ENCODE measurements at places on chromosomes 2 and 18.

DNA sequence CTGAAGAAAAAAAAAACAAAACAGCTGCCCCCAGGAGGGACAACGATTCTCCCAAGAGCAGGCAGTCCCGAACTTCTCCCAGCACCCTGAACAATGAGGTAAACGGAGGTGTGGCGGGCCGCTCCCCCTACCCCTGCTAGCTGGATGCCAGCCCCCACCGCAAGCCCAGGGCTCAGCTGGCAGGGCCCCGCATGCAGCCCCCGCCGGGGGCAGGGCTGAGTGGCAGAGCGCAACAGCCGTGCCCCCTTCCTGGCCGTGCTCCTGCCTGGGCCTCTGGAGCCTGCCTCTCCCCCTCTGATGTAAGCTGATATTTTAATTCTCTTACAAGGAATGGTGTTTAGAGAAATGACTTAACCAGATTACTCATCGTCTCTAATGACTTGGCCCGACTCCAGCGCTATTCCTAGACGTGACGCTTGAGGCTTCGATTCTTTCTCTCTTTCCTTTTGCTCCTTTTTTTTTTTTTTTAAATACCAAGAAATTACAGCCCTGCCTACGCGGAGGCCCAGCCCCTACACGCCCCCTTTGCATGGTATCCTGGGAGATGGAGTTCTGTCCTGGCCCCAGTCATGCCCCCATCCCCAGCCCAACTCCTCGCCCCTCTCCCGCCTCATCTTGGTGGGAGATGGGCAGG lies 4.6 kb upstream of the ARID5A start:
- DNase-seq = no peak

- DNase-seq = no peak
Observed at GRCh38 chr2:160257743-160258491, 57.8 kb upstream of the ITGB6 start.

DNA sequence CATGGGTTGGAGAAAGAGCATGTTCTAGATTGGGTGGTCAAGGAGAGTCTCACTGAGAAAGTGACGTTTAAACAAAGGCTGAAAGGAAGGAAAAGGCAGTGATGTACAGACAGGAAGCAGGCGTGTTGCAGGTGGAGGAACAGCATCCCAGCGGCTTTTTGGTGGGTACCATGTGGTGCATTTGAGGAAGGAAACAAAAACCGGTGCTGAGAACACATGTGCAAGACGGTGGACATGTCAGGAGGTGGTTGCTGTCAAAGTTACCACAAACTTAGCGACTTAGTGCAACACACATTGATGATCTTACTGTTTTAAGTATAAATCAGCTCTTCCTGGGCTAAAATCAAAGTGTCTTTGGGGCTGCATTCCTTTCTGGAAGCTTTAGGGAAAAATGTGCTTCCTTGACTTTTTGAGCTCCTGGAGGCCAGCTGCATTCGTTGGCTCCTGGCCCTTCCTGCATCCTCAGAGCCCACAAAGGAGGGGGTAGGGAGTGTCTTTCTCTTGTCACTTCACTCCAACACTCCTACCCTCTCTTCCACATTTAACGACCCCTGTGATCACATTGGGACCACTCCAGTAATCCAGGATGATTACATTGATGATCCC lies 380.6 kb downstream of the FBXO15 start:
- DNase-seq = no peak

DNA sequence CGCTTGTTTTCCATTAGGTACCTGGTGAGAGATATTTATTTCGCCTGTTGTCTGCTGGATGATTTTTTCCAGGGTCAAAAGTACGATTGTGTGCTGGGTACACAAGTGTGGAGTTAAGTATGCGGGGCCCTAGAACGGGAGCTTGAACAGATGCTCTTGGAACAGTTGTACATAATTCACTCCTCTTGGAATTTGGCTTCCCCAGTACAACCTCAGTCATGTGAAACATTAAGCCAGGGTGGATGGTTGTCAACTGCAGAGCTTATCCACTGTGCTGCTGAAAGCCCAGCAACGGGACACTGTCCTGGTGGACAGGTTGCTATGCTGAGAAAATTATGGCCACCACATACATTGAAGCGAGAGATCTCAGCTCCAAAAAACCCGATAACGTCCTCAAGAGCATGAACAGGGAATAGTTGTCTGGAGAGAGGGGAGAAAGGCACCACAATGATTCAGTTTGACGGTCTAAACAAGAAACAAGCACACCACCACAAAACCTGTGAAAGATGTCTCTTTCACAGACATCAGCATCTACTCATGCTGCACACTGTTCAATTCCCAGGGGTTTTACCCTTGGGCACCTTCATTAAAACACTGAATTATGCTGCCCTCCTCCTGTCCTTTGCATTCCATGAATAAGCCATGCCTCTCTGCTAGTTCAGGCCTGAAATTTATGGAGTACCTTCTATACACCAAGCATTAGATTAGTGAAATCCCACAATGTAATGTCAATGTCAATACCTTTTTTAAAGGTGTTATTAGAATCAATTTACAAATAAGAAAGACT lies 176.8 kb upstream of the TRIB2 start:
- no peak for DNase-seq

- DNase-seq = no peak
Observed at GRCh38 chr2:136067459-136067858, 50.5 kb downstream of the CXCR4 start.
